ENCODE measurements at places on chromosomes 3 and 15. TPM values are rescaled to one million over a fixed set of nuclear protein-coding genes. Genes with fewer than 3 reads are reported as not detected.

The GHSR gene
- polyA plus RNA-seq = not detected

The GASK1A gene
- 2.2 TPM for polyA plus RNA-seq

The TMEM212 gene
- polyA plus RNA-seq = not detected

The APOD gene
- 38.2 TPM for polyA plus RNA-seq

The SSR3 gene
- polyA plus RNA-seq = 354 TPM

The TIGIT gene
- not detected for polyA plus RNA-seq

The SKIL gene
- 7.7 TPM for polyA plus RNA-seq

The CEP19 gene
- polyA plus RNA-seq = 5.1 TPM

The LARP6 gene
- 8.0 TPM for polyA plus RNA-seq

The CD200 gene
- 59.0 TPM for polyA plus RNA-seq

The PP2D1 gene
- not detected for polyA plus RNA-seq

The MTMR10 gene
- 4.3 TPM for polyA plus RNA-seq

The AMT gene
- polyA plus RNA-seq = 3.8 TPM

The CCDC66 gene
- polyA plus RNA-seq = 47.1 TPM

The ISL2 gene
- not detected for polyA plus RNA-seq

The PDZRN3 gene
- 7.7 TPM for polyA plus RNA-seq

The NPHP3 gene
- 9.6 TPM for polyA plus RNA-seq

The IL17RD gene
- polyA plus RNA-seq = 0.56 TPM
